ENCODE measurements at places on chromosomes 7 and 10. TPM values are rescaled to one million over a fixed set of nuclear protein-coding genes. Genes with fewer than 3 reads are reported as not detected.

PDE6C gene
- not detected for total RNA-seq

NOS3 gene
- 10.6 TPM for total RNA-seq

SH2D4B gene
- 0.11 TPM for total RNA-seq

ABCB4 gene
- 0.44 TPM for total RNA-seq

ZEB1 gene
- 38.0 TPM for total RNA-seq

NPC1L1 gene
- total RNA-seq: not detected

SLC13A4 gene
- total RNA-seq: not detected

DPY19L1 gene
- total RNA-seq: 15.9 TPM

H2BK1 gene
- 0.57 TPM for total RNA-seq

CDC14C gene
- total RNA-seq: not detected

IL6 gene
- 0.72 TPM for total RNA-seq

CHST3 gene
- 0.07 TPM for total RNA-seq

PRTFDC1 gene
- total RNA-seq: 1.5 TPM

DNA sequence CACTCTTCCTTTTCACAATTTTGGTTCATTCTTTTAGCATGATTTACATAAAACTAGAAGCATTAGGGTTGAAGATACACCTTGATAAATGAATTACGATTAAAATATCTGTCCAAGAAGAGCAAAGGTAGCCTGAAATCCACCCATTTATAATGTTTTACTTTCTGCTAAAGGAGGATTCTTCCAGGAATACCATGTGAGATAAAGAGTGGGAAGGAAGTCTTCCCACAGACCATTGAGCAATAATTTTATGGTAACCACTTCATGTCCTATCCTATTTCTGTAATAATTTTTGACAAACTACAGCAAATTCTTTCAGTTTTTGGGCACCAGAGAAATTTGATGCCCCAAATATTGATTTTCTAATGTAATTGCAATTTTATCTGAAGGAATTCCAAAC, 150.6 kb upstream of the STEAP4 start:
- no peak for DNase-seq
- H3K4me3 ChIP-seq: no peak overlapping the region
- H3K27ac ChIP-seq: no peak overlapping the region
- H3K36me3 ChIP-seq: no peaks in the 10 kb centered on the region
- no peaks in the 10 kb centered on the region for H3K27me3 ChIP-seq

GRCh38 chr10:26205223-26205622, 11.4 kb upstream of the GAD2 start:
- DNase-seq: no peak
- H3K27ac ChIP-seq: no peak overlapping the region
- no peaks in the 10 kb centered on the region for H3K36me3 ChIP-seq
- no peak overlapping the region for H3K4me3 ChIP-seq
- H3K4me1 ChIP-seq: no peaks in the 10 kb centered on the region

DNA sequence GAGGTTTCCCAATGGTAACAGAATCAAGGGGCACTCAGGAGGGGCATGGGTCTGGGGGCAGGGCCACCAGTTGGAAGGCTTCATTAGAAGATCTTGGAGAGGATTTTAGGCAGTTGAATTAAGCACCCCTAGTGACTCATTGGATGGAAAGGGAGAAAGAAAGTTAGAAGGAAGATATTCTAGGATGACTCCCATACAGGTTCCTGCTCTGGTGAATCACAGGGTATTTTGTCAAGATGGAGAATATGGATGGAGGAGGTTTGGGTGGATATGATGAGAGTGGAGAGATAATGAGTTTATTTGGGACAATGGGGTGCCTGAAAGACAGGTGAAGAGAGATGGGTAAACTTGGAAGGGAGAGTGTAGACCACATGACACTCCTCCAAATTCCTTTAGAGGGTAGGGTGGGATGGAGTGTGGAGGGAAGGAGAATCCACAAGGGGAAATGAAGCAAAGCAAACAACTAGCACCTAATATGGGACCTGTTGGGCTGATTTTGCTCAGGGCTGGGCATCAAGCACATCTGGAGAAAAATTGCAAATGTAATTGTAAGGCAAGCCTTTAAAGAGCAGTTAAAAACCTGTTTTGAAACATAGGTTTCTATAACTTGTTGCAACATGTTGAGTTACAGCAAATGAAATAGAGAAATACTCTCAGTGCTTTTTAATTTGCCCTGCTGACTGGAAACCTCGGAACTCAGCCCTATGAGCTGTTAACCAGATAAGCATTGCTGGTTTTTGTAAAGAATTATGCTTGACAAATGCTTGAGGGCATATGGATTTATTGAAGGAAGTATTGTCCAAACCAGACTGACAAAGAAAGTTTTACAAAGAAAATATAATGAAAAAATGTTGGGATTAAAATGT, 2.9 kb upstream of the ENTPD7 start:
- H3K27ac ChIP-seq: no peak overlapping the region
- H3K4me1 ChIP-seq: peaks cover 14% of the 10 kb centered on the region
- DNase-seq: no peak
- H3K27me3 ChIP-seq: no peaks in the 10 kb centered on the region
- no peaks in the 10 kb centered on the region for H3K36me3 ChIP-seq

DNA sequence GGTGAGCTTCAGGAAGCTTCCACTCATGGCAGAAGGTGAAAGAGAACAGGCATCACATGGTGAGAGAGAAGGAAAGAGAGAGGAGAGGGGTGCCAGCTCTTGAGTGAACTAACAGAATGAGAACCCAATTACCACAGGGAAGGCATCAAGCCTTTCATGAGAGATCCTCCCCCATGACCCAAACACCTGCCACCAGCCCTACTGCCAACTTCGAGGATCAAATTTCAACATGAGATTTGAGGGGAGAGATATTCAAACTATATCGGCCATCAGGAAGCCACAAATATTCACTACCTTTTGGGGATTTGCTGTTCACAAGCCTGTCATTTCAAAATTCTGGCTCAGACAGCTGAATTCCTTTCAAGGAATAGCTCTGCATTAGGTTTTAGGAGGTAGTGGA, 39.9 kb upstream of the SMNDC1 start:
- no peak overlapping the region for H3K4me3 ChIP-seq
- DNase-seq: no peak
- no peaks in the 10 kb centered on the region for H3K36me3 ChIP-seq
- H3K4me1 ChIP-seq: no peaks in the 10 kb centered on the region
- H3K27me3 ChIP-seq: no peaks in the 10 kb centered on the region

GRCh38 chr10:48765527-48765926, 80.9 kb downstream of the WDFY4 start:
- peaks cover 4% of the 10 kb centered on the region for H3K27me3 ChIP-seq
- no peaks in the 10 kb centered on the region for H3K36me3 ChIP-seq
- DNase-seq: no peak
- H3K27ac ChIP-seq: no peak overlapping the region
- H3K4me3 ChIP-seq: no peak overlapping the region

- DNase-seq: no peak
- H3K27me3 ChIP-seq: no peaks in the 10 kb centered on the region
- no peak overlapping the region for H3K27ac ChIP-seq
- no peaks in the 10 kb centered on the region for H3K36me3 ChIP-seq
- H3K4me3 ChIP-seq: no peak overlapping the region
These were observed 167.9 kb upstream of the PRSS1 start for GRCh38 chr7:142581341-142581740.

- no peaks in the 10 kb centered on the region for H3K27me3 ChIP-seq
- no peaks in the 10 kb centered on the region for H3K4me1 ChIP-seq
- no peak for DNase-seq
- no peaks in the 10 kb centered on the region for H3K36me3 ChIP-seq
- H3K27ac ChIP-seq: no peak overlapping the region
These were observed 70.8 kb upstream of the ASAH2 start for GRCh38 chr10:50322077-50322476.

GRCh38 chr10:129329385-129330055, 137.5 kb upstream of the MGMT start:
- no peak for DNase-seq
- H3K36me3 ChIP-seq: no peaks in the 10 kb centered on the region
- no peaks in the 10 kb centered on the region for H3K4me1 ChIP-seq

- H3K27me3 ChIP-seq: no peaks in the 10 kb centered on the region
- H3K4me1 ChIP-seq: no peaks in the 10 kb centered on the region
- DNase-seq: peak; percentile 49
- H3K27ac ChIP-seq: no peak overlapping the region
- no peak overlapping the region for H3K4me3 ChIP-seq
These were observed 6.9 kb upstream of the CREB3L2 start for GRCh38 chr7:138008588-138009349.

- no peak overlapping the region for H3K27ac ChIP-seq
- DNase-seq: no peak
- H3K36me3 ChIP-seq: no peaks in the 10 kb centered on the region
- no peaks in the 10 kb centered on the region for H3K4me1 ChIP-seq
- no peak overlapping the region for H3K4me3 ChIP-seq
- no peaks in the 10 kb centered on the region for H3K27me3 ChIP-seq
These were observed 238.1 kb downstream of the BMPER start for GRCh38 chr7:34143402-34143801.

- peak overlapping the region; percentile 98 for H3K4me3 ChIP-seq
- peaks cover 46% of the 10 kb centered on the region for H3K4me1 ChIP-seq
- DNase-seq: no peak
- H3K36me3 ChIP-seq: peaks cover 9% of the 10 kb centered on the region
These were observed 825 bp downstream of the MRPL32 start for GRCh38 chr7:42932811-42933591.

- no peak overlapping the region for H3K4me3 ChIP-seq
- H3K27me3 ChIP-seq: no peaks in the 10 kb centered on the region
- no peak for DNase-seq
- H3K27ac ChIP-seq: no peak overlapping the region
- H3K4me1 ChIP-seq: no peaks in the 10 kb centered on the region
- H3K36me3 ChIP-seq: no peaks in the 10 kb centered on the region
These were observed 20.8 kb downstream of the CYP3A43 start for GRCh38 chr7:99848420-99849216.

DNA sequence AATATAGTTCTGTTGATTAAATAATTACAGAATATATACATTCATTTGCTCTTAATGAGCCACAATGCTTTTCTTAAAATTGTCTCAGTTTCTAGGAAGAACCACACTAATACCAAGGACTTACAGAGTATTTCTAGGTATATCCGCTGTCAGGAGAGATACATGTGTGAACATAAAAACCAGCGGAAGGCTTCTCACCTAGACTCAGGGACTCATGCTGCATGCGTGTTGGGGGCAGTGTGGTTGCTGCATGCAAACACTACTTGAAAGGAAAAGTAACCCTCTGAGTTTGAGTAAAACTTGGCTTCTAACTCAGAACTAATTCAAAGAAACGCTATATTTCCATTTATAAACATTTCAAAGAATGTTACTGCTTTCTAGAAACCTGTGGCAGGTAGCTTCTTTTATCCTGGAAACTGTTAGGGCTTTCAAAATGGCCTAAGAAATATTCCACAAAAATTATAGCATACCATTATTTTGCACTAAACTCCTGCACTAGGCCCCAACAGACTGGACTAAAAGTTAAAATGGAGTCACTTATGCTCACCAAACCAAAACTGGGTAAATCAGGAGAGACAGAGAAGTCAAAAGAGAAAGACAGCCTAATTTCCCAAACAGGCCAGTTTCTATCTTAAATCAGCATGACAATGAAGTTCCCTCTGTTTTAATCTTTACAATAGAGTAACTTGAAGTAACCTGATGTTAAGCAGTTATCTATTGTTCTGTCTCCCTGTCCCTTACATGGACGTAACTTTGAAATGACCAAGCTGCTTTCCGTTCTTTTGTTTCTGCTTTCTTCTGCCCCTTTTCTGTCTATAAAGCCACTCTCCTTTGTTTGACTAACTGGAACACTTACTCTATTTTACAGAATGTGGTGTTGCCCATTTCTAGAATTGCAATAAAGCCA, 95.2 kb upstream of the FAM133B start:
- peaks cover 62% of the 10 kb centered on the region for H3K4me1 ChIP-seq
- H3K36me3 ChIP-seq: no peaks in the 10 kb centered on the region
- no peaks in the 10 kb centered on the region for H3K27me3 ChIP-seq
- H3K27ac ChIP-seq: no peak overlapping the region

DNA sequence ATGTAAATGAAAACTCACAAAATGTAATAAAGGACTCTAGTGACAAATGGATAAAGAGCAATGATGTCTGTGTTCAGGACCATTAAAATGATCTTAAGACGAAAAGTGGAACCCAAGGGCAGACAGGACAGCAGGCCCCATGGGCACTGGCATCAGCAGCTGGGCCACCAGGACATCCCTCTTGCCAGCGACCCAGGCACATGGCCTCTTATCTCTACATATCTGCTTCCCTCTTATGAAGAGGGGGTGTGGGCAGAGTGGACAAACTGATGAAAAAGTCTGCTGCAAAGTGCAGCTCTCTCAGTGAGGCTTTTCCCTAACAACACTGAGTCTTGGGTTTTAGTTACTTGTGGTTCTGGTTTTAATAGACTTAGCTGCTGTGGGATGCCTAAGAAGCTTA, 44.8 kb upstream of the ANKRD1 start:
- H3K27ac ChIP-seq: no peak overlapping the region
- H3K4me3 ChIP-seq: no peak overlapping the region
- no peaks in the 10 kb centered on the region for H3K27me3 ChIP-seq
- no peaks in the 10 kb centered on the region for H3K4me1 ChIP-seq
- H3K36me3 ChIP-seq: no peaks in the 10 kb centered on the region

DNA sequence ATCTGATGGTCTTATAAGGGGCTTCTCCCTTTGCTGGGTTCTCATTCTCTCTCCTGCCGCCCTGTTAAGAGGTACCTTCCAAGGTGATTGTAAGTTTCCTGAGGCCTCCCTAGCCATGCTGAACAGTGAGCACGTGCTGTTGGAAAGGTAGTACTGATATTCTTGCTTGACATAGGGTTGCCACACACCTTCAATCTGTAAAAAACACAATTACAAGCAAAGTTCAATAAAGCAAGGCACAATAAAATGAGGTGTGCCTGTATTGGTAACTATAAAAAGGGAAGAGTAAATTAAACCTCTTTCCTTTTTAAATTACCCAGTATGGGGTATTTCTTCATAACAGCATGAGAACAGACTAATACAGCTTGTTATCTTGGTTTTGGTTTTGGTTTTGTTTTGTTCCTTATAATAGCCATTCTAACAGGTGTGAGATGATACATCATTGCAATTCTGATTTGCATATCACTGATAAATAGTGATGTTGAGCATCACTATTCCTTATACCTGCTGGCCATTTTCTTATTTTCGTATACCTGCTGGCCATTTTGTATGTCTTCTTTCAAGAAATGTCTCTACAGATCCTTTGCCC, 164.9 kb upstream of the TRIM24 start:
- H3K36me3 ChIP-seq: no peaks in the 10 kb centered on the region
- H3K27ac ChIP-seq: no peak overlapping the region
- H3K4me1 ChIP-seq: no peaks in the 10 kb centered on the region
- no peaks in the 10 kb centered on the region for H3K27me3 ChIP-seq
- no peak for DNase-seq

- H3K27me3 ChIP-seq: no peaks in the 10 kb centered on the region
- no peak overlapping the region for H3K27ac ChIP-seq
- no peak for DNase-seq
- no peaks in the 10 kb centered on the region for H3K36me3 ChIP-seq
These were observed 175.8 kb downstream of the TCERG1L start for GRCh38 chr10:131135716-131136115.
